ENCODE measurements at places on chromosomes 16 and 17.

DNA sequence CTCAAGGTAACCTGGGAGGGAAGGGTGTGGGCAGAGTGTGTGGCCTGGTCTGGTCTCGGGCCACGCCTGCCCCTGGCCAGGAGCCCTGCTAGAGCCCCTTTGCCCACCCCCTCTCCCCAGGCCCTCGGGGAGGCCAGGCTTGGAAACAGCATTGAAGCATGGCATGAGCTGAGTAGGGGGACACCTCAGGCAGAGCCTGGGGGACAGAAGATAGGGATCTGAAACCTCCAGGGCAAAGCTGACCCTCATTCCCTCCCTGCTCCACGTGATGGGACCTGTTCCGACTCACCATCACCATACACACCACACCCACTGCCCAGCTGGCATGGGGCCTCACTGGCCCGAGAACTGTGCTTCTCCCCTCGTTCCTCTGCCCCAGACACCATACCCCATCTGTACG, 2.5 kb downstream of the RFNG start:
- DNase-seq: no peak

DNA sequence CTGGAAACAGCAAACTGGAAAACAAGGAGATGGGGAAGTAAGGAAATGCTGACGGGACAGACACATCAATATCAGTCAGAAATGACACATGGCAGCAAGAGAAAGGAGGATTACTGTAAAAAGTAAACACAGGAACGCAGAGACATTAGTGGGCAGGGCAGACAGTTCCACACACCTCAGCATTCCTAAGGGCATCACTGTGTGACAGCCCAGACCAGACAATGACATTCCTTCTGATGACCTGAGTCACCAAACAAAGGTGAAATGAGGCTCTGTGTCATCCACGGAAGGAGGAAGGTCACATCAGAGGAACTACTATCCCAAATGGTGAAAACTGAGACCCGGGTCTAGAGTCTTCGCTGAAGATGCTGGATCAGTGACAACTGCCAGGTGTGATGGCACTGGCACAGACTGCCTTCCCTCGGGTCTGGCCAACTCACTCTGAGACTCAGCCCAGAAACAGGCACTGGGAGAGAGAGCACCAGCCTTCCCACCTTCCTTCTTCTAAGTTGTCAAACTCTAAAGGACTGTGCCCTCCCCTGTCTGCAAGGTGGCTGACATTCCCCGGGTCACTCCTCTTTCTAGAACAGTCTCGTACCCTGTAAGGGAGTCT, 36.7 kb downstream of the TK2 start:
- no peak for DNase-seq

DNA sequence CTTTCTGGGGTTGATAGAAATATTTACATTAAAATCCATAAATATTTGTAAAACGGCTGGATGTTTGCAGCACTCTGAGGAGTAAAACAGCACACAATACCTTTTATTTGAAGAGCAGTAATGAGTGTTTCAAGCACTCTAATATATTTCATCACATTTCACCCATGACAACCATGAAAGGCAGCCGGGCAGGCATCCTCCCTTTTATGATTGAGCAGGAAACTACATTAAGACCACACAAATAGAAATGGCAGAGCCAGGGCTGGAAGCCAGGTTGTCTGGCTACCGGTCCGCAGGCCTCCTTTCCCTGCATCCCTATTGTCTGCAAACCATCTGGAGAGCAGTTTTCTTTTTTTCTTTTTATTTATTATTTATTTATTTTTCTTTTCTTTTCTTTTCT, 23.1 kb upstream of the GPRC5C start:
- no peak for DNase-seq

DNA sequence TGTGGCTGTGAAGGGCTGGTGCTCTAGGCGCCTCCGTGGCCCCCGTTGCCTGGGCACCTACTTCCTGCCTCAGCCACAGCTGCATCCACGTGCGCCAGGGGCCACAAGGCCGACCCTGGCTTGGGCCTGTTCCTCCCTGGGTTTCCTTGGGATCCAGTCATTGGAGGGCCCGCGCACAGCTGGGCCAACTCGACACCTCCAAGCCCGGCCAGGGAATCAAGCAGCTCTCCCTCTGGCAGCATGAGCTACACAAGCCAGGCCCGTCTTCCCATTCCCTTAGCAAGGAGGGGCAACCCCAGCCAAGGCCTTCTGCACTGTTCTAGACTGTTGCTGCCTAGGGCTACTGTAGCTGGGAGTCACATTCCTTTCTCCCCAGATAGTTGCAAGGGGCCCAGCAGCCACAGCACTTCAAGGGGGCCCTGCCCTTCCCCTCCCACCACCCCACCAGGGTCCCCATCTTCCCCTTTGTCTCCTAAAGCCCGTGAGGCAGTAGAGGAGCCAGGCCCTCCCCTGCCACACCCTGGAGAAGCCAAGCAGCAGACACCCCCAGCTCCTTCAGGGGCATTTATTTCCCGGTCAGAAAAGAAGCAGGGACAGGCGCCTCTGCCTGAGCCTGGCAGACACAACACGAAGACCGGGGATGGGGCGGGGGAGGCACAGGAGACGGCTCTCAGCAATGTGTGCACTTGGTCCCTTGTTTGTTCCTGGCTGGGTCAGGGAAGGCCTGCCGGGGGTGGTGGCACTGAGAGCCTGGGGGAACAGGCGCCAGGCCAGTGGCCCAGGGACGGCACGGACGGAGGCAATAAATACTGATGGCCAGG, 3.8 kb downstream of the ARHGDIA start:
- DNase-seq: no peak

GRCh38 chr17:66364990-66365490, 62.6 kb downstream of the PRKCA start:
- no peak for DNase-seq

GRCh38 chr16:58498341-58499091, 1.4 kb upstream of the NDRG4 start:
- DNase-seq: no peak

DNA sequence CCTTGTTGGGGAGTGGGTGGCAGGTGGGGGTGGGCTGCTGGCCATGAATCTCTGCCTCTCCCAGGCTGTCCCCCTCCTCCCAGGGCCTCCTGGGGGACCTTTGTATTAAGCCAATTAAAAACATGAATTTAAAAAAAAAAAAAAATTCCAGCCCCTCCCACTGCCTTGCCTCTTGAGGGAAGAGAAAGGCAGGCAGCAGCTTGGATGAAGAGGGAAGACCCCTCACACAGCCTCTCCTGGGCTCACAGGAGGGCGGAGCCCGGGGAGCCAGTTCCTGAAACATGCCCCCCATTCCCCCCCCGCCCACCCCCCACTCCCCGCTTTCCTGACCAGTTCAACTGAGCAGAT, 1.8 kb upstream of the TCAP start:
- no peak for DNase-seq

DNA sequence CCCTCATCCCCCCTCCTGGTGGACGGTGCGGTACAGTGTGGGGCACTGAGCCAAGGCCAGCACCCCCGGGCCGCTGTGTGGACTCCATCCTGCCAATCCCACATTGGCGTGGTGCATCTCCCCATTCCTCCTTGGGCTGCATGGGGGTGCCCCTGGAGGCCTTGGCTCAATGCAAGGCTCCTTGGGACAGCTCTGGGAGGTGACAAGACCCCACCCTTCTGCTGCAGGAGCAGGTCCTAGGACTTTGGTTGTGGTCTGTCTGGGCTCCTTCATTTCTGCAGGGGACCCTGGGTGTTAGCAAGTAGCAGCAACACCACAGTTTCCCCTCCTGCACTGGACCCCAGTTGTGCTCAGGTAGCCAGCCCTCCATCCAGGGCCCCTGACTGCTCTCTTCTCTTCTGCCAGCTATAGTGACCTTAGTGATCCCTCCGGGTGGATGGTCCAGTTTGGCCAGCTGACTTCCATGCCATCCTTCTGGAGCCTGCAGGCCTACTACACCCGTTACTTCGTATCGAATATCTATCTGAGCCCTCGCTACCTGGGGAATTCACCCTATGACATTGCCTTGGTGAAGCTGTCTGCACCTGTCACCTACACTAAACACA, 1.3 kb downstream of the PRSS21 start:
- no peak for DNase-seq

DNA sequence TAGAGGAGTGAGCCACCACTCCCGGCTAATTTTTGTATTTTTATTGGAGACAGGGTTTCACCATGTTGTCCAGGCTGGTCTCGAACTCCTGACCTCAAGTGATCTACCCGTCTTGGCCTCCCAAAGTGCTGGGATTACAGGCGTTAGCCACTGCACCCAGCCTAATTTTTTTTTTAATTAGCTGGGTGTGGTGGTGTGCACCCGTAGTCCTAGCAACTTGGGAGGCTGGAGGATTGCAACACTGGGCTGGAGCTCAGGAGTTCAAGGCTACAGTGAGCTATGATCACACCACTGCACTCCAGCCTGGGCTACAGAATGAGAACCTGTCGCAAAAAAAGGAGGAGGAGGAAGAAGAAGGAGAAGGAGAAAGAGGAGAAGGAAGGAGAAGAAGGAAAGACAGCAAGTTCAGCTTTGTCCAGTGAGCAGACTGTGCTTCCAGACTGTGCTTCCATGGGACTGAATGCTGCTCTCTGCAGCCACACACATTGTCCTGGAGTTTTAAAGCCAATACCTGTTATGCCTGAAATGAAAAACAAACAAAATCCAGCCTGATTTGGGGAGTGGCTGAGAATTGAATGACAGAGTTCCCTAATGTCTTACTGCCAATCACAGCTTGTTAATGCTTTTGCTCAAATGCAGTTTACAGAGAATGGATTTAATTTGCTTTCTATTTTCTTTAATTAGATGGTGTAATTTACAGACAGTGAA, 2.8 kb upstream of the TNFRSF13B start:
- no peak for DNase-seq

GRCh38 chr16:67236563-67237395, 9.8 kb downstream of the TMEM208 start:
- peak; percentile 69 for DNase-seq

DNA sequence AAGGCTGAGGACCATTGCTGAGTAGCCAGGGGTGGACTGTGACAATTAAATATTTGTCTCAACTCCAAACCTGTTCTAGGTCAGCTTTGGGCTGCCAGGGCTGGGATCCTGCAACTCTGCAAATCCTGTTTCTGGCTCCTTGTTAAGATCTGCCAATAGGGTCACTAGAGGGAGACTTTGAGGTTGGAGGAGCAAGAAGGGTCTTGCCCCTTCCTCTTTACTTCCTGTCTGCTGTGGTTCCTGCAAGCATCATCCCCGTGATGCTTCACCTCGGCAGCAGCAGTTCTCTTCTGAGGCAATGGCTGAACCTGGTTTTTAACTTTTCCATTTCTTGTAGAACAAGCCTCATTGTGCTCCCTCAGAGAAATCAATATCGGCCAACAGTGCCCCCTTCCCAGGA, 124.6 kb downstream of the IRX5 start:
- DNase-seq: no peak

- DNase-seq: no peak
Observed at GRCh38 chr16:86037999-86038925, 139.3 kb downstream of the IRF8 start.

- no peak for DNase-seq
Observed at GRCh38 chr17:31544186-31544585, 152.7 kb downstream of the RAB11FIP4 start.

- DNase-seq: no peak
Observed at GRCh38 chr16:66205287-66206231, 160.9 kb upstream of the CDH5 start.

DNA sequence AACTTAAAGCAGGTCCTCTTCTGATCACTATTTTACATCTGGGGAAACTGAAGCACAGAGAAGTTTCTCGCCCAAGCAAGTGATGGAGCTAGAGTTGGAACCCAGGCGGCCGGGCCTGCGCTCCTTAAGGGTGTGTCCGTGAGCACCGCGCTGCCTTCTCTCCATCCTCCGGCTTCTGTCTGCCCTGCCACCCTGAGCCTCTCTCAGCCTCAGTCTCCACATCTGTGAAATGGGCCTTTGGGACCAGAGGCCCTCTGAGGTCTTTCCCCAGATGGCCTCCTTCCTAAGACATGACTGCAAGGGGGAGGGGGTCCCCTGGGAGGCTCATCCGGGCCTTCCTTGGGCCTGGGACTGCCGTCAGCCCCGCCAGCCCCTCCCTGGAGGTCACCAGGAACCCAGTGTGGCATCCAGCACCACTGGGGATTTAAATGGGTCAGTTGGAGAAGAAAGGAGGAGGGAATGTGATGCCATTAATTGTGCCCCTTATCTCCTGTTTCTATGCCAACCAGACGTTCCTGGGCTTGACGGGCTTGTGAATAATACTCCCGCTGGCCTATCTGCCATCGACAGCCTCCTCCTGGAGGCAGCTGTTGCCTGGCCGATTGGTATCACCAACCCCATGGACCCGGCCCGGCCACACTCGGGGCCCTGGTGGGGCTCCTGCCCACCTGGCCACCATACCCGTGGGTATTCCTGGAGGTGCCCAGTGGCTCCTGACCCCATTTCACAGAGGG, 5.1 kb downstream of the ZFPM1 start:
- no peak for DNase-seq

DNA sequence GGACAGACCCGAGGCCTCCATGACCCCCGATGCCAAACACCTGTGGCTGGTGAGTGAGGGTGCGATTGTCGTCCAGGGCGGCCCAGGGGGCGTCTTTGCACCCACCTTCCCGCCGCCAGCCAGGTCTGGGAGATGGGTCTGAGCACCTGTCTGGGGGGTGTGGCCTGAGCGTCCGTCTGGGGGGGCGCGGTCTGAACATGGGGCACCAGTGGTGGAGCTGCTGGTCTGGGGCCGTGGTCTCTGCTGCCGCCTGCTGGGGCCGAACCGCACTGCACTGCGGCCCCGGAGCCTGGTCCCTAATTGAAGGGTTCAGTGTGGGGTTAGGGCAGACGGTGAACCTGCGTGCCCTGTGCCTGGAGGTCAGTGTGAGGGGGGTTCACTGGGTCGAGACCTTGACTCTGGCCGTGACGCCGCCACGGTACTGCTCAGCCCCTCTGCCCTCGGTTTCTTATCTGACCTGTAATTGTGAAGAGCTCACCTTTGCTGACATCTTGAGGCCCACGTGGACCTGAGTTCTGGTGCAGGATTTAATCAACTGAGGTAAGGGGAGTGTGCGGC, 12.6 kb upstream of the TCF25 start:
- peak; percentile 71 for DNase-seq

- no peak for DNase-seq
Observed at GRCh38 chr17:50105811-50106210, 10.7 kb downstream of the PDK2 start.

DNA sequence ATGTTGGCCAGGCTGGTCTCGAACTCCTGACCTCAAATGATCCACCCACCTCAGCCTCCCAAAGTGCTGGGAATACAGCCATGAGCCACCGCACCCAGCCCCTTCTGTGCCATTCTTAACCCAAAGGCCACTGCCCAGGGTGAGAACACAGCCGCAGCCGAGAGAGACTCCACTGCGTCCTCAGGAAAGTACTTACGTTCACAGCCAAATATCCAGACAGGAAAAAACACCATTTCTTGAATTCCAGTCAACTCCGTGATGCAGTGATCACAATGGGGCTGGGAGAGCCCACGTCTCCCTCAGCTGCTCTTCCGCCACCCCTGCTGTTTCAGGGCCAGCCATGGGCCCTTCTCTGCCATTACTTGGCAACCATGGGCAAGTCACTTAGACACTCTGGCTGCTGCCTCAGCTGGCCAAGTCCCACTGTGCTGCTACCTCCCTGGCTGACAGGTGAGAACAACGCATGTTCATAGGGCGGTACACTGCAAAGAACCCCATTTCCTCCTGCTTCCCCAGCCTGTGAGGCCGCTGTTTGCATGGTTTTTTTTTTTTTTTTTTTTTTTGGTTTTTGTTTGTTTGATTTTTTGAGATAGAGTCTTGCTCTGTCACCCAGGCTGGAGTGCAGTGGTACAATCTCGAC, 4.3 kb downstream of the CDIP1 start:
- no peak for DNase-seq

All from stimulated activated CD4-positive, alpha-beta T cell treated with anti-CD3 and anti-CD28 coated beads, Interleukin-1b, Interleukin-23, amount 100 ng/mL, for 24 hours (primary cell).